ENCODE measurements at places on chromosomes 1 and 21.

DNA sequence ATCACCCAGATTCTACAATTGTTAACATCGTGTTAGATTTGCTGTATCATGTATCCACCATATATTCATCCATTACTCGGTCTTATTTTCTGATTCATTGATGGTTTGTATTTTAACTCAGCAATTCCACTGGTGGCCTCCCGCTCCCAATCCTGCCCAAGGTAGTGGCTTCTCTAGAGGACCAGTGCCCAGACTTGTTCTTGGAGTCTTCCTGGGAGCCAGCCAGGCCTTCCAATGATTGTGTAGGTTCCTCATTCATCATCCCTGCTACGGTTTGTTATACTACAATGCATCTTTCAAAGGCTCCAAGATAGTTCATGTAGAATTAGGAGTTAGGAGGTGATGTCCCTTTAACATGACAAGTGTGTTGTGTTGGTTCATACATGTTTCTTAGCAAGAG is 451.1 kb downstream of the SETD4 start:
- no peak for DNase-seq

- DNase-seq, result no peak
Observed at GRCh38 chr1:21865943-21866706, 54.1 kb downstream of the LDLRAD2 start.

DNA sequence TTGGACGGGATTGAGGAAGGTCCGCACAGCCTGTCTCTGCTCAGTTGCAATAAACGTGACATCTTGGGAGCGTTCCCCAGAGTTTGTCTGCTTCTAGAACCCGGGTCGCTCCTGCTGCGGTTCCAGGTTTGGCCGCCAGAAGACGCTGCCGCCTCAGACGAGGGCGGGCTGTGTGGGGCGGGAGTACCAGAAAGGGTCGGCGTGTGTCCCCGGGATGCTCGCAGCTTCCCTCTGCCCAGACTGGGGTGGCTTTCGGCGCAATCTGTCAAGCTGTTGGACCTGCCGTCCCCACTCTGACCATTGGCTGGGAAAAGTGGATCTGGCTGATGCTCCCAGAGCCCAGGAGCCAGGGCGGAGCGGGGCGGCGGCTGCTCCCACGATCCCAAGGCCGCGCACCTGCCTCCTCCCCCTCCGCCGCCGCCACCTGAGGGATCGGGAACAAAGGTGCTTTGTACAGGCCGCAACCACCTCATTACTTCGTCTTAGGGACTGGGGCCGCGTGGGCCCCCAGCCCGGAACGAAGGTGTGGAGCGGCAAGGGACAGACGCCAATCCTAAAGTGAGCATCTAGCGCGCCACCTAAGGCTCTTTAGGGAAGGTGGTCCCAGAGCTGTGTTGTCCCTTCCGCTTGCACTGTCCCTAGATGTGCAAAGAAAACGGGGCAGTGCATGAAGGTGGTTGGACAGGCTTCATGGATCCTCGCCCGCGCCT is 683 bp upstream of the EFNA4 start:
- DNase-seq, result peak; percentile 55

GRCh38 chr1:157968946-157969345 is 24.5 kb upstream of the KIRREL1 start:
- no peak for DNase-seq

DNA sequence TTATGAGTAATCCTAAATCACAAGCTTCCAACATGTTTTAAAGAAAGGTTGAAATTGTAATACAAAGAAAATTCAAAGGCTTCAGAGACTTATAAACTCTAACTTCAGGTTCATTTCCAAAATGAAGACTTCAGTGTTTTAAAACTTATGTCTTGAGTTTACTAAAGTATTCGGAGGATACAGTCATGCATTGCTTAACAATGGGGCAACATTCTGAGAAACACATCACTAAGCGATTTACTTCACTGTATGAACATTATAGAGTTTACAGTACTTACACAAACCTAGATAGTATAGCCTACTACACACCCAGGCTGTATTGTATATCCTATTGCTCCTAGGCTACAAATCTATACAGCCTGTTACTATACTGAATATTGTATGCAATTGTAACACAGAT is 38.3 kb downstream of the CEP170 start:
- no peak for DNase-seq

All from activated T-helper 1 cell treated with Interleukin-2 at 50 U/mL for 16 hours (primary cell).